ENCODE measurements at places on chromosomes 13 and 19.
A peak's percentile ranks its signal among the peaks of the same experiment; 100 is the strongest.

GRCh38 chr19:50365434-50366306 lies at the start of gene NAPSA:
Gene NAPSA, minus strand, starts transcription at chr19:50365639. Its CDS starts 18 bp downstream, at chr19:50365621.
- DNase-seq: no peak

GRCh38 chr19:799076-799881 lies 2.0 kb downstream of the PTBP1 start:
- peak; percentile 37 for DNase-seq

DNA sequence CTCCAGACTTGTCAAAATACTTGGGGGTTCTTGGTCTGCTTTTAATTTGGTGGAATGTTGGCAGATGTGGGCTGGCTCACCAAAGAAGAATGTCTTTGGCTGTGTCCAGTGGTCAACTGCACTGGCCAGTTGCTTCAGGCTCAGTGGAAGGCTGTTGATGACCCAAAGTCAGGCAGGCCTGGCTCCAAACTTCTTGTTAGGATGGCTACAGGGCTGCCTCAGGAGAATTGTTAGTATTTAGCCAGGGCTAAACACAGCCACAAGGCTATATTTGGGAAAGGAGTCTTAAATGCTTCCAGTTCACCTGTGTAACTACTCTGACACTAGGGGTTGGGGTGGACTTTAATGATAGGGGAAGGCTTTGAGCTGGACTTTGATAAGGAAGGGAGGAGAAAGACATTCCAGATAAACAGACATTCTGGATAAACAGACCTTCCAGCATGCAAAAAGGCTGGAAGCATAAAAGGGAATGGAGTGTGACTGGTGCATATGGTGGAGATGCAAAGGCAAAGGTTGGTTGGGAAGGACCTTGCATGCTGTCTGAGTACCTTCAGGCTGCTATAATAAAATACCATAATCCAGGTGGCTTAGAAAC lies 116.8 kb downstream of the FOXO1 start:
- no peak for DNase-seq

- no peak for DNase-seq
Measured at GRCh38 chr13:99993660-99994637, 12.4 kb downstream of the ZIC2 start.

DNA sequence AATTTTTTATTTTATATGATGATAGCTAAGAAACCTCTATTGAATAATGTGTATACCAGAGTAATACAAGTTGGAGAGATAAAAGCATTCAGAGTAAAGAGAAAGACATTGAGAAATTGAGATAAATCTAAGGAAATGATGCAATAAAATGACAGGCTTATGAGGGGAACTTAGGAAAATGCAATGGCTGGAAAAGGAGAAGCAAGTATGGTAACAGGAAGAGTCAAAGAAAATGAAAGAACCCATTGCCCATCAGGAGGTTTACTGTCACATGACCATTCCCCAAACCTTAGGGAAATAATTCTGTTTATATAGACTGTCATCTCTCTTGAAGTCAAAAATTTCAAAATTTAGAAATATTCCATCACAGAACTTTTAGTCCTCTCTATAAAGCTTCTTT lies 808.0 kb upstream of the PRR20A start:
- no peak for DNase-seq

- DNase-seq: peak; percentile 72
Measured at GRCh38 chr19:34963573-34964406, at the start of gene ZNF792. Gene ZNF792, minus strand, starts transcription at chr19:34964229. Its CDS starts 567 bp downstream, at chr19:34963662.

DNA sequence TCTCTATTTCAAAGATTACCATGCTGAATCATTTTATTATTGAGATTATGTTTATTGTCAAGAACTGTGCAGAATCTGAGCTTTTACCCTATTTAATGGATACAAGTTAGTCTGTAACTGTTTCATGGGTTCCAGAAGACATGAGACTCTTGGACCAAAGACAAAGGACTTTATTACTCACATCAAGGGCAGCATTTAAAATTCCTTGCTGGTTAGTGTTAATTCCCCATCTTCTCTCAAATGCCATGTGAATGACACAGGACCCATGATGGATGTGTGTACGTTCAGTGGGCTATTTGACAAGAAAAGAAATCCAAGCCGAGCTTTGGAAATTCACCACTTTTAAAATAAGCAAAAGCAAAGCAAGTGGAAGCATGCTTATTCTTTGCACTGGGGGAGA lies 139.9 kb downstream of the PCDH20 start:
- no peak for DNase-seq

GRCh38 chr13:54415753-54416366 lies 1387.2 kb downstream of the OLFM4 start:
- DNase-seq: no peak

GRCh38 chr13:78121001-78121400 lies 202.4 kb upstream of the EDNRB start:
- no peak for DNase-seq

DNA sequence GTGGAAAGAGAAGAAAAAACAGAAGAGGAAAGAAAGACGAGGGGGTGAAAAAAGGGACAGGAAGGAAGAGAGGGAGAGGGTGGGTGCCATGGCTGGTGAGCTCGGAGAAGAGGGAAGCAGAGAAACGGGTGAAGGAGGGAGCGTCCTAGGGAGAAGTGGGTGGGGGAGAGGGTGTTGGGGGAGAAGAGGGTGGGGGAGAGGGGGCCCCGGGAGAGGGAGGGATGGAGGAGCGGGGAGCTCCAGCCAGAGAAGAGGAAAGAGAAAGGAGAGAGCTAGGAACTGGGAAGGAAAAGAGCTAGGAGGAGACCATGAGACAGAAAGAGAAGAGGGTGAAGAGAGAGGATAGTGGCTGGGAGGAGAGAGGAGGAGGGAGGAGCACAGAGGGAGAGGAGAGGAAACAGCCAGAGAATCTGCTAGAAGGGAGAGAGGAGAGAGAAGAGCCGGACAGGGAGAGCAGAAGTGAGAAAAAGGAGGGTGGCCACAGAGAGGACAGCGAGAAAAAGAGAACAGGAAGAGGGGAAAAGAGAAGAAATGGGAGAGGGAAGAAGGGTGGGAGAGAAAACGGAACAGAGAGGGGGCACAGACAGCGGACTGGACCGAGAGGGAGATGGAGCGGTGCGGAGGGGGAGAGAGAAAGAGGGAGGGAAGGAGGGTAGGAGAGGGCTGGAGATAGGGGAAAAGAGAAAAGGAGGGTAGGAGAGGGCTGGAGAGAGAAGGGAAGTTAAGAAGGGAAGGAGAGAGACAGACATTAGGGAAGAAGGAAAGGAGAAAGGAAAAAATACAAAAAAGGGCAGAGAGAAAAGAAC lies 11.9 kb upstream of the GARIN5A start:
- DNase-seq: no peak

GRCh38 chr19:56217039-56217949 lies 15.2 kb downstream of the ZSCAN5C start:
- DNase-seq: no peak

DNA sequence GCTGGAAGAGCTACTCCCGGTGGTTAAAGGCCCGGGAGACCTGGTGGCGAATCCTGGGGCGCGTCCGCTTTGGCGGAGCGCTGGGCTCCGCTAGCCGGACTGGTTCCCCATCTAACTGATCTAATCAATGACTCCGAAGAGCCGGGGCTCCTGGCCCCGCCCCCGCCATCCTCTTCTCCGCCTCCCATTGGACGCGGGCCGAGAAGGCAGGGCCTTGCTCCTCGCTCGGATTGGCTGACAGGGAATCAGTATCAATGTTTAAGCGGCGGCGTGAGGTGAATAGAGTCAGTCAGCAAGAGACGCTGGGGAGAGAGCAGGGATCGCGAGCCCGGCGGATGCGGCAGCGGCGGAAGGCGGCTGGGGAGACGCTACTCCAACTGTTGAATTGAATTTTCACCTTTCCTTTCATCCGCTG lies 1.7 kb upstream of the PCDH17 start:
- DNase-seq: peak; percentile 27

Measured in stimulated activated CD4-positive, alpha-beta T cell treated with anti-CD3 and anti-CD28 coated beads, Interleukin-2, amount 100 ng/mL, for 24 hours (primary cell).